Substantia nigra (tissue), 51 donors: ENCODE measurements at places on chromosomes 13 and 19.

- no peak for DNase-seq
These were observed 3.9 kb upstream of the PCDH17 start for GRCh38 chr13:57627663-57628062.

DNA sequence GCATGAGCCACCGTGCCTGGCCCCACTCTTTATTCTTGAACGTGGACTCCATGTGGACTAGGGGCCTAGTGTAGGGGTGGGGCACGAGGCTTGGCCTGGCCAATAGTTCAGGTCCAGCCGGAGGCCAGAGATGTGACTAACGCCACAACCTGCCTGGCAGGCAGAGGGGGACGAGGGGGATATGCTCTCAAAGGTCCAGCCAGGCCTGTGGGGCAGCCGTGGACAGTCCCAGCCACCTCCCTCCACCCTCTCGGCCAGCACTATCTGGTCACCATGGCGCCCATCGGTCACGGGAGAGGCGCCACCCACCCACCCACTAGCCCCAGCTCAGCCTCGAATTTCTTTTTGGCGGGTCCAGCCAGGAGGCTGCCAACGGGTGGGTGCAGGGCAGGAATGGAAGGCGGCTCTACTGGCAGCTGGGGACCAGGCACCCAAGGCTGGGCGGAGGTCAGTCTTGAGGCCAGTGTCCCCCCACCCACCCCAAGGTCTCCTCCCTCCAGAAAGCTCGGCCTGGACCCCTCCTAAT, 2.2 kb upstream of the CERS1 start:
- DNase-seq = no peak

- no peak for DNase-seq
These were observed 53.0 kb upstream of the URAD start for GRCh38 chr13:28041501-28041900.

DNA sequence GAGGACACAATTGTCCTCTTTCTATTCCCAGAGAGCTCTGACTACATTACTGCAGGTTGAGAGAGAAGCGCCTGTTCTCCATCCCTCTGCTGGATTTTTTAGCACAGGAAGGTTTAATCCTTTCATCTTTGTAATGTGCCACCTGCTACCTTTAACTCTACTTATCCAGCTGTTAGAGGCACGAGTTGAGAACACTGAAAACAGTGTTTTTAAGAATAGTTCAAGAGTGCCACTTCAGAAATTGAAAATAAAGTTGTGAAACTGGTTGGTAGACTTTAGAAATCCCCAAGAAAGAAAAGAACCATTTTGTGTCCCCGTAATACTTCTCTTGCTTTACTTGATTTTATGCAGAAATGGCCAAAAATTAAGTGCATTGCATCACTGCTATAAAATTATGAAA, 20.6 kb downstream of the FREM2 start:
- no peak for DNase-seq

DNA sequence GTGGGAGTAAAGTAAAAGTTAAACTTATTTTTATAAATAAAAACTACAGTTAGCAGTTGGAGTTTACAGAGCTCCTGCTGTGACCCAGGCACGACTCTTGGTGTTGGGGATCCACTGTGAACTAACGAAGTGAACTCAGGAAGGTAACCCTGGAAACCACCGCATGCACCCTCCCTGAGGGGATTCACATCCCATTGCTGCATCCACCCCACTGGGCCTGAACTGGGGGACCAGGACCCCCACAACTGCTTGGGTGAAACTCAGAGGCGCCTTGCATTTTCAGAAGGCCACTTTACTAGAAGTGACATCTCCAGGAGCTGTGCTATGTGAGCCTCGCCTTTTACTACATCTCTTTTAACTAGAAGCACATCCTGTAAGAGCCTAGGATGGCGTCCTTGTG, 166.4 kb downstream of the TEX29 start:
- DNase-seq = no peak

GRCh38 chr13:87677496-87678371, 6.6 kb downstream of the SLITRK5 start:
- DNase-seq = peak; percentile 11

DNA sequence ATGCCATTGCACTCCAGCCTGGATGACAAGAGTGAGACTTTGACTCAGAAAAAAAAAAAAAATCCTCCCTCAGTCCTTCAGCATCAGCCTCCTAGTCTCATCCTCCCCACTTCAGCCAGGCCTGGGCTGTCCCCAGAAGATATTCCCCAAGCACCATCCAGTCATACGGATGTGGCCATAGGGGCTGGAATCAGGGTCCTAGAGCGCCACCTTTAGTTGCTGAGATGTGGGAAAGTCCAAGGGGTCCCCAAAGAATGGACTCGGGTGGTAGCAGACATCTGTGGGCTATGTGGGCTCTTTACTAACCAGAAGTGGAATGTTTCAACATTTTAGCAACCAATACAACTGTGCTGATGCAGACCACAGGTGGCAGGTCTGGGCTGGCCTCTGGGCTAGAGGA, 3.1 kb upstream of the TYROBP start:
- no peak for DNase-seq

DNA sequence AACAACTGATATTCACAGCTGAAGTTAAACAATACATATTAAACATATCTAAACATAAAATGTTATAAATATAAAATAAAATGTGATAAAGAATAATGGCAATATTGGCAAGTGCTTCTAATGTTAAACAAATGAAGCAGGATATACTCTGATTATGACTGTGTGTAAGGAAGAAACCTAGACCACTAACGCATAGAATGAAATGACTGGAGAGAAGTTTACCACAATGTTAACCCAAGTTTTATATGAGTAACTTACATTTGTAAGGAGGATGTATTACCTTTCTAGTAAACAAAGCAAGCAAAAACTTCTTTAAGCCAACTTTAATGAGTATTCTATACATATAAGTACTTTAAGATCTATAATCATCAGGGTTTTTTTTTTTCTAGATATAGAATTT, 43.0 kb downstream of the RB1 start:
- DNase-seq = no peak

DNA sequence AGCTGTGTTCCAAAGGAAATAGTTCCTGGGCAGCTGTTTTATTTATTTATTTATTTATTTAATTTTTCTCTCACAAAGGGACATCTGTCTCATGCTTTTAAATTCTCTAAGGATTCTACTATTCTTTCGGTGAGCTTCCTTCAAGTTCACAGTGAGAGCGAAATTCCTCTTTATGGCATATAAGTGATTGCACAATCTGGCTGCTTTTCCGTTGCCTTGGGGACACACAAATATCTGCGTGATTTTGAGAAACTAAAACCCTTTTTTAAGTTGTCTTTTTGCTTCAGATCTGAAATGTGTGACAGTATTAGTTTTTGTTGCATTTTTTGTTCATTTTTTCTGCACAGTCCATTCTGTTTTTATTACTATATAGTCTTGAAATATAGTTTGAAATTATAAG, 19.2 kb downstream of the ZNF486 start:
- DNase-seq = no peak

GRCh38 chr19:33444562-33445441, 71.3 kb downstream of the CEBPG start:
- DNase-seq = no peak

DNA sequence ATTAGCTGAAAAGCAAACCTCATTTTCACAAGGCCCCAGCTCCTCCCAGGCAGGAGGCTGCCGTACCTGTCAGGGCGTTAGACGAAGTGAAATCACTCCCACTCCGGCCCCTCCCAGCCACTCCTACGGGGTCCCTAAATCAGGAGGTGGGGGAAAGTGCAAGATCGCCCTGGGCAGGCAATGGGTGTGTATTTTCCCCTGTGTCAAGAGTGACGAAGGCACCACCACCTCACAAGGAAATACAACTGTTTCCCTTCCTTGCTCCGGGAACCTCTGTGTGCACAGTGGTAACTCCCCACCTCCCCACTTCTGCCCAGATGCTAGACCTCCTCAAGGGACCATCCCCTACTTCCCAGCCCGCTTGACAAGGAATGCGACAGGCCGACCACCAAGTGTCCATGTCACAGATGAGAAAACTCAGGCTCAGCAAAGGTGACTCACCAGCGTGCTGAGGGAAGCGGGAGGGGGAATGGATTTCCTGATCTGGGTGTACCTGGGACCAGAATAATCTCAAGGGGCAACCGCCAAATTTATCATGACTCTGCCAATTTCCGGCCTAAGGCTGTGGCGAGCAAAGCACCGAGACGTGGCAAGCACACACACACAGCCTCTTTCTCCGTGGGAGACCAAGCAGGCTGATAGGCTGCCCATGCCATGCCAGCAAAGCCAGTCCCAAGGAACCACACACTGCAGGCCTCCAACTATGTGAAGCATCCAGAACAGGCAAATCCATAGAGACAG, 7.3 kb downstream of the PPP6R1 start:
- DNase-seq = no peak

- no peak for DNase-seq
These were observed 6.8 kb downstream of the ZNF134 start for GRCh38 chr19:57620673-57621348.

GRCh38 chr13:106464076-106464475, 71.4 kb downstream of the EFNB2 start:
- no peak for DNase-seq

GRCh38 chr13:98878486-98879126, 99.3 kb downstream of the DOCK9 start:
- DNase-seq = no peak

GRCh38 chr13:55534306-55534705, 1606.4 kb upstream of the PRR20A start:
- DNase-seq = no peak

- no peak for DNase-seq
These were observed 691.1 kb upstream of the SLC10A2 start for GRCh38 chr13:103757361-103757760.

DNA sequence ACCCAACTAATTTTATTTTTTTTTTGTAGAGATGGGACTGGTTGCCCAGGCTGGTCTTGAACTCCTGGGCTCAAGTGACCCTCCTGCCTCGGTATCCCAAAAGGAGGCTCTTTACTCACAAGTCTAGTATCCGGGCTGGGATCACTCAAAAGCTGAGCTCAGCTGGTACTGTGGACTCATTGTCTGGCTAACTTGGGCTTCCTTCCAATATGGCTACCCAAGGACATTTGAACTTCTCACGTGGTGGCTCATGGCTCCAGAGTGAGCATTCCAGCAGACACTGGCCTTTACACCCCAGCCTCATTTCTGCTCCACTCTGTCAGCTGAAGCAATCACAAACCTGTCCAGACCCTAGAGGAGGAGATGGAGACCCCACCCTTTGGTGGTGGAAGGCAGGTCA, 28.9 kb downstream of the HPN start:
- no peak for DNase-seq

DNA sequence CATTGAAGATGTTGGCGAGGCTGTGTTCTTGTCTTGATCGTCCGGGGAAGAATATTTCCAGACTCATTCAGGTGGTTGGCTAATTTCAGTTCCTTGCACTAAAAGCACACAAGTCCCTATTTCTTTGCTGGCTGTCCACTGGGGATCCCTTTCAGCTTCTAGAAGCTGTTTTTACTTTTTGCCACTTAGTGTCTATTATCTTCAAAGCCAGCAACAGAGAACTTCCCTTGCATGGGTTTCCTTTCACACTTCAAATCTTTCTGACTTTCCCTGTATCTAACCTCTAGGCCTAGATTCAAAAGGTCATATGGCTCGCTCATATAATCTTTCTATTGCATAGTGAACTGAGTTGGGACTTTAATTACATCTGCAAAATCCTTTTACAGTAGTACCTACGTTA, 215.3 kb upstream of the PCDH9 start:
- no peak for DNase-seq
